CD8-positive, alpha-beta T cell (primary cell): ENCODE measurements at places on chromosomes 16 and 17. TPM values are rescaled to one million over a fixed set of nuclear protein-coding genes. Genes with fewer than 3 reads are reported as not detected.

- DNase-seq, result no peak
These were observed 16.4 kb upstream of the MARCHF10 start for GRCh38 chr17:62824290-62825131.

- peak; percentile 93 for DNase-seq
These were observed at the start of the genes HEXD and OGFOD3 for GRCh38 chr17:82418001-82418986. HEXD (plus strand) TSS chr17:82418347; CDS start chr17:82419800, 1,453 bp downstream. OGFOD3 (minus strand) TSS chr17:82418586; CDS start chr17:82418485, 101 bp downstream.

- no peak for DNase-seq
These were observed 7.7 kb upstream of the PPL start for GRCh38 chr16:4944333-4945281.

- DNase-seq, result no peak
These were observed 14.7 kb downstream of the TOM1L2 start for GRCh38 chr17:17957584-17957916.

The CD300C gene
- not detected for total RNA-seq

DNA sequence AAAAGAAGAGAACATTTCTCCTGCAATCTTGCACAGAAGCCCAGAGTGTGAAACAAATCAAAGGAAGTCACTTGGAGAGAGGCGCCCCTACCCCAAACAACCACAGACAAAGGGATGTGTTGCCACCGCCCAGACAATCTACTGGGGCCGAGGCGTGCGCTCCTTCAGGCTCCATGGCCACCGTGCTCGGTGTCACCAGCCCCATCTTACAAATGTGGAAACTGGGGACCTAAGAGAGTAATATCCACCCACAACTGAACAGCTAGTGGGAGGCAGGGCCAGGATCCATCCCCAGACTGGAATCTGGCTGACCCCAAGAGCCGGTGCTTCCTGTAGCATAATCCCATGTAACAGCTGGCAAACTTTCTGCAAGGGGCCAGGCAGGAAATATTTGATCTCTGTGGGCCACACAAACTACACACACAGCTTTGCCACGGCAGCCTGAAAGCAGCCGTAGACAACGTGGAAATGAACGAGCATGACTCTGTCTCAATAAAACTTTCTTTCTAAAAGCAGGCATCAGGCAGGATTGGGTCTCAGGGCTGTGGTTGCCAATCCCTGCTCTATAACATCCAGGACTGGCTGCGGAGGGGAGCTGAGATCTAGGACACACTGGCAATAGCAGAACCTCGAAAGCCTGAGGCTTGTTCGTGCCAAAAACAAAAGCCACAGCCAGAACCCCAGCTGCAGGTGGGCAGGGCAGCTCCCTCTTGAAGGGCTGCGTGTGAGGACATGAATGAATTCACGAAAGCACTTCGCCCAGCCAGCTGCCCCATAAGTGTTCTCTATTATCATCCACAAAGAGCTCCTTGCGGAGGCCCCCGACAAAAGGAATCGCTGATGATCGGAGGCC lies 26.6 kb upstream of the GINS2 start:
- DNase-seq, result no peak

The HSDL1 gene
- 8.7 TPM for total RNA-seq

- no peak for DNase-seq
These were observed 339.9 kb downstream of the SEC14L1 start for GRCh38 chr17:77480509-77481215.

GRCh38 chr17:19359856-19360255 lies 2.7 kb downstream of the B9D1 start:
- no peak for DNase-seq

- no peak for DNase-seq
These were observed 77.7 kb upstream of the CLEC3A start for GRCh38 chr16:77944631-77945030.

The SEPHS2 gene
- total RNA-seq, result 22.6 TPM

GRCh38 chr16:21338537-21339268 lies 60.6 kb upstream of the CRYM start:
- DNase-seq, result no peak
